ENCODE measurements at places on chromosomes 5 and 9.

DNA sequence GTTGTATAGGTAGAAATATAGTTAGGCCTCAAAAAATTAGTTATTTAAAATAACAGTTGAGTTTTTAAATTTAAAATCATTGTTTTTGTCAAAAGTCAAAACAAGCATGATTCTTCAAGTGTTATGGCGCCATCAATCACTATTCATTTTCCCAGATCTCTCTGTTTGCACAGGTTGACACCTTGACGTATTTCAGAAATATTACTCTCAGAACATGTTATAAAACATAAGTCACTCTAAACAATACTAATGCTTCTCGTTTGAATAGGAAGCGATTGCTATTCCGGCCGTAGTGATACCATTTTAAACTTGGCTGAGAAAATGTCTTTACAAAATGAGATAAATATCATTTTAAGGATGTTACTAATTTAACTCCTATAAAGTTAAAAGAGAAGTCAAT is 126.1 kb upstream of the VCAN start:
- DNase-seq: no peak

DNA sequence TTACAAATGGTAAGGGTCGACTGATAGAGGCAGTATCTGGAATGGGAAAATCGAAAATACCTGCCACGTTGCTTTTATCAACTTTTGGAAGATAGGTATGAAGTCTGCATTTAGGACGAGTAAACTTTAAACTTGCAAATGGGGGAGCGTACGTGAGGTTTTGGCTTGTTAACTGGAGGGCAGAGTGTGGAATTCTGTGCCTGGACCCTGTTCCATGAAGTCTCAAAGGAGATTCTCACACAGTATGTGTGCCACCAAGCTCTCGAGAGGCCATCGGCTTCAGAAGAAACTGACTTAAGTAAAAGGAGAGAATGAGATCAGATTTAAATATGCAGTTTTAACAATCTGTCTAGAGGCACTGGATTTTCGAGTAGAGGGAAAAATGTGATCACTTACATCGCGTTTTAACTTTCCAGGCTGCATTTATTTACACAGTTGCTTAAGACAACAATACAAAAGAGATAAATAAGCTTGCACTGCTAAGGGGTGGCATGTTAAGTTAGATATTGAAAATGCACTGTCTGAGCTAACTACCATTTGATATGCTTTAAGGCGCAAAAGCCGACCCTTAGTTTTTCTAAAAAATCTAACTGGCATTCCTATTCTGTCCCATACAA is 401.6 kb downstream of the EBF1 start:
- DNase-seq: no peak

DNA sequence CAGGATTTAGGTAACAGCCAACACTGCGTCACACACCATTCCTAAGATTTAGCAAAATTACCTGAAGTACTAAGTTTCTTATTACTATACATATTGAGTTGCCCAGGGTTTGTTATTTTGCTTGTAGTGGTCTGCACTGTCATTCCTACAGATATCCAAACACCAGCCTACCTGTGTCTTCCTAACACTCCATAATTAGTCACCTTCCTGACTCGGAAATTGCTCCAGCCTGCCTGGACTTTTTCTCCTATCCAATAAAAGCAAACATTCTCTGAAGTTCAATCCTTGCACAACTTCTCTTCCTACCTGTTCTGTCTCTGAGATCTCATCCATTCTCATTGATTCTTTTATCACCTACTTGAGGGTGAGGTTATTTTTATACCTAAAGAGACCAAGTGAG is 243.9 kb downstream of the NR2F1-AS1 start:
- no peak for DNase-seq

- DNase-seq: no peak
These were observed 58.5 kb downstream of the MLANA start for GRCh38 chr9:5949103-5949699.

- no peak for DNase-seq
These were observed 719 bp downstream of the MIGA2 start for GRCh38 chr9:129036923-129037766.

DNA sequence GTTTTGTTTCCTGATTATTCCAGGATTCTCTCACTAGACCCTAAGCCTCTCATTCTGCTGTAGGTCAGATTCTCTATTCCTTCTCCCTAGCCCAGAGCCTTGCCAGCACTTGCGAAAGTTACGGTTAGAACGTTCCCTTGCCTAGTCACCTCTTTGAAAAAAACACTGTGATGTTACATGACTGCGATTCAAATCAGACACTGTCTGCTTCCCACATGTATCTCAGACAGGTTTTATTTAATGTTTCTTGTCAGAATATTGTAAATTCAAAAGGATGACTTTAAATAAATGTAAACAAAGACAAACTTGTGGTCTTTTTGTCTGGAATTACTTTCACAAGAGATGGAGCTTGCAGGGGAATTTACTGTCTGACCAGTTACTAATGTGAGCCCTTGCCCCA is 116.5 kb upstream of the OTULINL start:
- no peak for DNase-seq

- no peak for DNase-seq
These were observed 160.7 kb downstream of the PAX5 start for GRCh38 chr9:36873247-36873875.

- no peak for DNase-seq
These were observed 4.9 kb upstream of the AMACR start for GRCh38 chr5:34012791-34013190.

- DNase-seq: no peak
These were observed 188.3 kb upstream of the ZNF618 start for GRCh38 chr9:113687680-113688371.

DNA sequence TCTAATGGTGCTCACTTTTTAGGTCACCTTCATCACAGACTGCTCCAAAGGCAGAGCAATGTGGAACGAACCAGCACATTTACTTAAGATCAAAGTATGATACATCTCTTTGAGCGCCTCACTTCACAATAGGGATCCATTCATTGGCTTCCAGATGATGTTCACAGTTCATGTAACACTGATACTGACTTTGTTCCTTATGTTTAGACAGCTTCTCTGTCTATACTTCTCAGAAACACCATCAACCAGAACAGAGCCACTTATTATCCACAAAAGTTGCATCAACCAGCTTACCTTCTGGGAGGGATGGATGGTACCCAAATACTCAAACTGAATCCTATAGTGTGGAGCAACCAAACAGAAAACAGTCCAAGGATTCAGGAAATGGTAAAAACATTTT is 4.6 kb downstream of the PTAR1 start:
- DNase-seq: no peak

DNA sequence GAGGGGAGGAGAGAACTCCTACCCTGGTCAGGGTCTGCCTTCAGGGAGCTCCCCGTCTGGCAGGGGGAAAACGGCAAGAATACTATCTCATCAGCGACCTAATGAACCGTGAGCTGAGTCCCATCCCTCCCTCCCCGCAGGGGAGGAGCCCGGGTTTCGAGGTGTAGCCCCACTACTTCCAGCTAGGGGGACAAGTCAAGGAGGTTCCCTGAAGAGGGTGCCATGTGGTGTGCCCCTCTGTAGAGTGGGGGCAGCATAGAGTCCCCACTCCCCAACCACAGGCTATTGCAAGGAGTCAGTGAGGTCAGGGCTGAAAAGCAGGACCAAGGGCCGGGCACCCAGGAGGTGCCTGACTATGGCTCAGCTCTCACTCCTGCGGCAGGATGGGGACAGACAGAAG is 50.9 kb upstream of the RXRA start:
- DNase-seq: no peak

- no peak for DNase-seq
These were observed 916.6 kb downstream of the DNAH5 start for GRCh38 chr5:13027874-13028273.

DNA sequence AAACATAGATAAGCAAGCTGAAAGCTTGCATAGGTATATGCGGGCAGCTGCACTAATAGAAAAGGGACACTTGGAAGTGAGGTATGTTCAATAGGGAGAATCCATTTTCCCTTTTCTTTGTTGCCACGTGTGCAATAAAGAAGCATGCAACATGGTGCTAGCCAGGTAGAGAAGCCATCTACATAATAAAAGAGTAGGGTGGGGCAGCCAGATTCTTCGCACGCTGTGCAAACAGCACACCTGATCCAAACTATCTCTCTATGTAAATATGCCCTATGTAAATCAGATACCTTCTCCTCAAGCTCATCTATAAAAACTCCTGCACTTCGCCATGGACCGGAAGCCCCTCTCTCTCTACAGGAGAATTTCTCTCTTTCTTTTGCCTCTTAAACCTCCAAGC is 91.9 kb upstream of the C9orf72 start:
- no peak for DNase-seq

DNA sequence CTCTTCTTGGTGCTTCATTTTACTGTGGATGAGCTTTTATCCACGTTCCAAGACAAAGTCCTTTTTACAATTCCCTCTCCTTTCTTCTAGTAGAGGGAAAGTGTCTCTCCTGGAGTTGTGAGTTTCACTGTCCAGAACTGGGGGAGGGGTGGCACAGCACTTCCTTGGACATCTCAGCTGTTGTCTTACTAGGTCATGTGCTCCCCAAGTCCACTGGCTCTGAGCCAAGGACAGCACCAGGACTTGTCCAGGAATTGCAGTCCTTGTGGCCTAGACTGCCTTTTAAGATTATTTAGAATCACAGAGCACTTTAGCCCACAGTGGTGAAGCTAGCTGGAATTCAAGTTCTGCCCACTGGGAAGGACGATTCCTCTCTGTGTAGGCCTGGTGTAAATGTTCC is 700.2 kb upstream of the PTPRD start:
- no peak for DNase-seq

GRCh38 chr9:104177676-104178075 is 83.6 kb downstream of the SMC2 start:
- no peak for DNase-seq

GRCh38 chr9:123929177-123929869 is 603 bp downstream of the DENND1A start:
- no peak for DNase-seq

- DNase-seq: no peak
These were observed 138.6 kb upstream of the SPEF2 start for GRCh38 chr5:35478856-35479682.

DNA sequence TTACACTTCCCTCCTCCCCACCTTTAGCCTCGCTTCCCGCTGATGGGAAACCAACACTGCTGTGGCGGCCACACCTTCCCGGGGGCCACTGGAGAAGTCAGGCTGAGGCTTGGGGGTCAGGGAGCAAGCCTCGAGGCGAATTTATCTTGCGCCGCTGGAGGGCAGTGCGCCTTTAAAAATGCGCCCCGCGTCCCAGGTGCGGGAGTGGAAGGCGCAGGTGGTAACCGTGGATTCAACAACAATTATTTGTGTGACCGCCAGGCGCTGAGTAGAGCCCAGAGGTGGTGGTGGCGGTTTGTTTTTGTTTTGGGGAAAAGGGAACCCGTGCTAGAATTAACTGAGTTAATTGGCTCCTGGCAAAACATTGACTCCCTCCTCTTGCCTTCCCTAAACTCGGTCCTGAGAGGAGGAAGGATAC is 1.1 kb downstream of the CFAP77 start:
- peak; percentile 74 for DNase-seq

- no peak for DNase-seq
These were observed 138.1 kb upstream of the WWC1 start for GRCh38 chr5:168153263-168153875.

GRCh38 chr5:93221-93980 is 1.4 kb downstream of the PLEKHG4B start:
- DNase-seq: no peak

DNA sequence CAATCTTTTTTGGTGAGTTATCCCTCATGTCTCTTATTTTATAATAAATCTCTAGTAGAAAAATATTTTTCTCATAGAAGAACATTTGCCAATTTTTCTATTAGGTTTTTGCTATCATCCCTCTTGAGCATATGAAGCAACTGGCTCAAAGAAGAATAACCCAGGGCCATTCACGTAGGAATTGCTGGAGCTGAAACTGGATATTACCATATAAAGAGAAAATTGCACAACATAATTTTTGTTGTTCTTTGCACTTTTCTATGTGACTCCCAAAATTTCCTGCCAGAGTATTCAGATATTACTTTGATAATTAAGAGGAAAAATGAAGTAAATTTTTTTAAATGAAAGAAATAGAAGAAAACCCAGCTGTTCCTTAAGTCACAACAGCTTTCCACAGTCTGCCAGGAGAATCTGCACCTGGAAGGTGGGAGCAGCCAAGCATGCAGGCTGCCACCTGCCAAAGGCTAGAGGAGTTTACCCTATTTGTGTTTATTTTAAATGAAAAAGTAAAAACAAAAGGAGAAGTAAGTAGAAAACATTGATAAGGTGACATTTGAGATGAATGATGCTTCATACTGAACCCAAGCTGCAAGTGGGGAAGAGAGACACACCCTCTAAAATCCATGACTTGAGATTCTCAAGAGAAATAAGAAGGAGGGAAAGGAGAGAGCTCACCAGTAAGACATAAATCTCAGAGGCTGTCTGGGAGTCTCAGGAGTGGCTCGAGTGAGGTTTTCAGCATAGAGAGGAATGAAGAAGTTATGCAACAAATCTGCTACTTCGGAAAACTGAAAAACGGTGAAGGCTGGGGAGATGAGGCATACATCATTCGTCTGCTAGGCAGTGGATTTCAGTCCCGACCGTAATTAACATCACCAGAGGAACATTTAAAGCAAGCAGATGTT is 31.5 kb upstream of the FREM1 start:
- DNase-seq: no peak

DNA sequence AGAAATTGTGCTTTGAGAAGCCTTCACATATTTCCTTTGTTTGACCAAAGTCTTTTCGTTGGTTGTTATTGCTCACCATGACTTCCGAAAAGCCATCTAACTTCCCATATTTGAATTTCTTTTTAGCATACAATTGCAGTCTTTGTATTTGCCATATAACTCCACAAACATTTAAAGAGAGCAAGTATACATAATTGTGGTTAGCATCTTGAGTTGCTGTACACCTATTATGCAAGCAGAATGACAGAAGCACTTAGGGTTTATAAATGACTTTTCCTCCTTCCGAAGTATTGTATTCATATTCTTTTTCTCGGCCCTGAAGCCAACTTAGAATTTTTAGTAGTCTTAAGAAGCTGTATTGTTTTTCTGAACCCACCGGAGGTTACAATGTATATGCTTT is 250.4 kb downstream of the RFK start:
- no peak for DNase-seq

- DNase-seq: no peak
These were observed 24.6 kb upstream of the NANS start for GRCh38 chr9:98031935-98032334.

DNA sequence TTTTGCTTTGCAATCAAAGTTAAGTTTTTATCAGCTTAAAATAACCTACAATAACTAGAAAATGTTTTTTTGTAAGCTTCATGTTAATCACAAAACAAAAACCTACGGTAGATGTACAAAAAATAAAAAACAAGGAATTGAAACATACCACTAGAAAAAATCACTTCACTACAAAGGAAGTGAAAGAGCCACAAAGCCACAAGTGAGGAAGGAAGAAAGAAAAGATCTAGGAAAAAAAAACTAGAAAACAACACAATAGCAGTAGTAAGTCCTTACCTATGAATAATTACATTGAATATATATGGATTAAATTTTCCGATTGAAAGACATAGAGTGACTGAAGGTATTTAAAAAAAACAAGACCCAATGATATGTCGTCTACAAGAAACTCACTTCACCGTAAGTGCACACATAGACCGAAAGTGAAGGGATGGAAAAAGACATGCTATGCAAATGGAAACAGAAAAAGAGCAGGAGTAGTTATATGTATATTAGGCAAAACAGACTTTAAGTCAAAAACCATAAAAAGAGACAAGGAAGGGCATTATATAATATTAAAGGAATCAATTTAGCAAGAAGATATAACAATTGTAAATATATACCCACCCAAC is 13.4 kb upstream of the ZDHHC21 start:
- DNase-seq: no peak

GRCh38 chr5:110809006-110809405 is 70.2 kb downstream of the SLC25A46 start:
- no peak for DNase-seq

Measured in type B pancreatic cell (in vitro differentiated cells).